OCI-LY7 (cell line): ENCODE measurements at places on chromosomes 1 and 21.
A peak's percentile ranks its signal among the peaks of the same experiment; 100 is the strongest.

GRCh38 chr1:115029526-115029925, at the start of gene TSHB:
TSS of gene TSHB (plus strand) at chr1:115029826. CDS start at chr1:115033363, 3,537 bp downstream.
- no peak for DNase-seq

- no peak for DNase-seq
These were observed 36.2 kb downstream of the UTP25 start for GRCh38 chr1:209863766-209864485.

DNA sequence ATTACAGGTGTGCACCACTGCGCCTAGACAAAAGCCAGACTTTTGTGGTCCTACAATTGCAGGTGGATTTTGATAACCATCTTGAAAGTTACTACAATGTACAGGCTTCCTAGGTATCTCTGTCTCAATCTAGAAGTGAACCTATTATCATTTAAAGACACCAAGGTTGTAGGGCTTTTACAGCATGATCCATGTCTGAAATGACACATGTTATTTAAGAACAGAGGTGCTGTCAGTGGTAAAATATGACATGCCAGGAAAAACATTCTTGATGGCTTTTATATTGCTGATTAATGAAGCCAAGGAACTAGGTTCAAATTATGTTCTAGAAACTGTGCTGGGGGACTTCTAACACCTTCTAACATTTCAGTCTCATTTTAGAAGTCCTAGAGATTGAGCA, 253.1 kb downstream of the SDCCAG8 start:
- DNase-seq: no peak

GRCh38 chr1:94925004-94925403, 1.9 kb downstream of the CNN3 start:
- no peak for DNase-seq

DNA sequence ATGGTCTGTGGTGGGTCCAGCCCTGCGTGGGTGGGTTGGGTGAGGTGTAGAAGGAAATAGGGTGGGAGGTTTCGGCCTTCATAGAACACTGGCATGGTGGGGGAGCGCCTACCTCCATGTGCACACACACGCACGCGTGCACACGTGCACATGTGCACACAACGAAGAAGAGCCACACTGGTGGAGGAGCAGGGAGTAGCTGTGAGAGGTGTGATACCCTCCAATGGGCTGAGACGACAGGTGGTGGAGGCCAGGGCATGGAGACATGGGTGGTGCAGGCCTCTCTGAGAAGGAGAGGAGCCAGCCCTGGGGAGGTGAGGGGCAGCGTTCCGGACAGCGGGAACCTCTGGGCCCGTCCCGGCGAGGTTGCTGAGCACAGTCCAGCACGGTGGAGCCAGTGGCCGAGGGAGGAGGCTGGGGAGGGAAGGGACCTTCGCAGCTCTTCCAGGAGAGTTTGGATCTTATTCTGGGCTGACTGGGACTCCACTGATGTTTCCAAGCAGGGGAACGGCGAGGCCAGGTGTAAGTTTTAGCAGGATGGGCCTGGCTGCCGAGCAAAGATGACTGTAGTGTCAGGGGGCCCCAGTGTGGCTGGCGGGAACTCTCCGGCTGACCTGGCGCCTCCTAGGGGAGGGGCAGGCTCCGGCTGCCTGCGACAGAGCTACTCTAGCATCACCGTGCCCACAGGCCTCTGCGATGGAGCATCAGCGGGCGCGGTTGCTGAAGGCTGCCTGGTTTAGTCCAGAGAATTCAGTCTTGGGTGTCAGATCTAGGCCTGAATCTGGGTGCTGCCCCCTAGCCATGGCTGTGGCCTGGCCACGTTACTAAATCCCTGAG, 107.2 kb downstream of the ARHGEF10L start:
- DNase-seq: no peak

DNA sequence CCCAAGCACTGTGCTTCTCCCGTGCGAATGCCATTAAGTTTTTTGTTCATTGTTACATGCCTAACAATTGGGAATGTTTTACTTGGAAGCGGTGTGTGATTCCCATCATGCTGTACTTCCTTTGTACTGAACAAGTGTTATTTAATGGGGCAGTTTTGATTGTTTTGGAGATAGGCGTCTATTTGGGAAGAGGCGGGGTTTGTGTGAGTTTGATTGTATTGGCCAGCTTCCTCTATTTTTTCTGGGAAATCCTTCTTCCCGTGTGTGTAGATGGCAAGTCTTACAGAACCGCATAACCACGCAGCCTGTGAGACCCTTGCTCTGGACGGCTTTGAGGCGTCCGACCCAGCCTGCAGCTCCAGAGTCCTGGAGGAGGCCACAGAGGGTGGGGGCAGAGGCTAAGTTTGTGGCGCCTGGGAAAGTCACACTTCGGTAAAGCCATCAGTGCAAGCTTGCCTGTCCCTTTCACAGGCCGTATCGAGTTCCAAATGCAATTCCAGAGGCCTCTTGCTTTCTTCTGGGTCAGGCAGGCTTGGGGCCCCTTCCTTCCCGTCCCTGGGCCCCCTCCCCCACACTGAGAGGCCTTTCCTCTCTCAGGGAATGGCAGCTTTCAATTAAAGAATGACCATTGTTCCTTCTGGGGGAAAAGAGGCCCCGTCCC, 210.3 kb downstream of the TOMM20 start:
- no peak for DNase-seq

- peak; percentile 79 for DNase-seq
These were observed 17.7 kb downstream of the NMNAT1 start for GRCh38 chr1:9960706-9961562.

DNA sequence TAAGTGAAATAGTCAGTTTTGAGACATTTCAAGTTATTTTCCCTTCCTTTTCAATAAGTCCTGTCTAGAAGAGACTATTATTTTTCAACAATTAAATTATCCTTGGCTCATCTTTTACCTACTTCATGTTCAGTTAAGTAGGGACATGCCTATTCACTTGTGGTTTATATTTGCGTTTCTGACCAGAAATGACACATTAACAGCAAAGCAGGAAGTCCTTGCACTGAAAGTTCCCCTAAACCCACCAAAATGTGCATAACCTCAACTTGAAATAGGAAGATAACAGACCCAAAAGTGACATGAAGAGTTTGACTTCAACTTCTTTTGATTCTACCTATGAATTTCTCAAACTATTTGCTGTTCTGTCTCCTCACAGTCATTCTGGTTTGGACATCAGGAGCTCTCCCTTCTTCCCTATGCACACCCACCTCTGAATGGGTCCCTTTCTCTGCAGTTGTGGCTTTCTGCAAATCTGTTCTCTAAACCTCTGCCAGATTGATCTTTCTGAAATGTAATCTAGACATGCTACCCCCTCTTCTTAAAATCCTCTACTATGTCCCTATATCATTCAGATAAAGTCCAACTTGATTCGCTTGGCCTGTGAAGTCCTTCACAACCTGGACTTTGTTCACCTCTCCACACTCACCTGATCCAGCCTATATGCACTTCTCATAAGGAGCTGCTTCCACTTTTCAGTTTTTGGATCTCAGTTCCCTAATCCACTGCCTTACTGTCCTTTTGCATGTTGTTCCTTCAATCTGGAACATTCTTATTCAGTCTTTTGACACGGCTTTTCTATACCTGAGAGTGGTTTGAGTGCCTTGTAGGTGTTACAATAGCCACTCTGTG, 661.5 kb upstream of the ADGRL4 start:
- DNase-seq: peak; percentile 44

DNA sequence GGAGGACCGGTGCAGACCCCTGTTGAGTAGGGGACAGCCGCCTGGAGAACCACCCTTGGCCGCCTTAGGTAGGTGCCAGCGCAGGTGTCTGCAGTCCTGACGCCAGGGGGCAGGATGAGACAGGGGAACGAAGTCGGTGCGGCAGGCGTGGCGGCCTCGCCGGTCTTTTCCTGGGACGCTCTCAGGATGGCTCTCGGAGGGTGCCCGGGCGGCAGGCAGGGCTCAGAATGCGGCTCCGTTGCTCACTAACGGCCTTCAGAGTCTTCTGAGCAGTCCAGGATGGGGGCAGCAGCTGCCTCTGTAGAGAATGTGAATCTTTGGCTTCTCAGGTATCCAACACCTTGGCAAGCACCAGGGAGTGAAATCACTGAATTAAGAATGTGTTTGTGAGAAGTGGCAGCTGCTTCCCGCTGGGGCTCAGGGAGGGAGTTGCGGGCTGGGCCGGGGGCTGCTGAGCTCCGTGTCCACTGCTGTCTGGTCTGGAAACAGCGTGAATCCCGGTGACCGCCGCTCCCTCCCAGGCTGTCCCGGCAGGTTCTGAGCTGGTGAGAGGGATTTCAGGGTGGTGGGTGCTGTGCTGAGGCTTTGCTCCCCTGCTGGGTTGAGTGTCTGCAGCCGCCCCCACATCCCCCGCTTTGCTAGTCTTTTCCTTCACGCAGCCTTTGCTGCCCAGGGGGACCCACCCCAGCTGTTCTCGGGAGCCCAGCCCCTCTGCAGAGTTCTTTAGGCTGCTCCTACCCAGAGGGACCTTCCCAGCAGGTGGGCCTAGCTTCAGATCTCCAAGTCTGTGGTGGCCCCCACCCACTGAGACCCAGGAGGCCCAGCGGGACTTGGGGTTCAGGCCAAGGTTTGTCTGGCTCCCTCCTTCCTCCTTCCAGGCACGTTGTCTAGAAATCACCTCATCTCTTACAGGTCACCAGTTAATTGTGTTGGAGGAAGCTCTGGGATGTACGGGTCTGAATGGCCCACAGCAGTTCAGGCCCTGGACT, 11.1 kb upstream of the C1orf174 start:
- DNase-seq: peak; percentile 92

DNA sequence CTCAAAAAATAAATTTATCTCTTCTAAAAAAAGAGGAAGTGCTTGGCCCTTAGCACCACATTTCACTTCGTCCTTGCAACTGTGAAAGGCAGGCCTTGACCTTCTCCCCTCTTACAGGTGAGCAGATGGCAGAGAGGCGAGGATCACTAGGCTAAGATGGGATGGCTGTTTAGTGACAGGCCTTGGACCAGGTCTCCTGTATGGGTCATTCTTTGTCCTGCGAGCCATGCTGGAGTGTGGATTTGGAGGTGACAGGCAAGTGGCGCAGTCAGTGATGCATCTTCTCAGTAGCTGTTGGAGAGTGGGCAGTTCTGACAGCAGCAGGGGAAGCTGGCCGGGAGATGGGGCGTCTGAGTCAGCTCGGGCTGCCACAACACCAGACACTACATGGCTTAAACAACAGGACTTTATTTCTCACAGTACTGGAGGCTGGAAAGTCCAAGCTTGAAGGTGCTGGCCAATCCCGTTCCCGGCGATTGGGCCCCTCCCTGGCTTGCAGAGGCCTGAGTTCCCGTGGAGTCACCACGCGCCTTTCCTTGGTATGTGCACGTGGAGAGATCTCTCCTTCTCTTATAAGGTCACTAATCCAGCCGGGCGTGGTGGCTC, 16.5 kb downstream of the SLC27A3 start:
- DNase-seq: peak; percentile 47

- DNase-seq: no peak
These were observed 5.0 kb downstream of the C1orf226 start for GRCh38 chr1:162386292-162387225.

DNA sequence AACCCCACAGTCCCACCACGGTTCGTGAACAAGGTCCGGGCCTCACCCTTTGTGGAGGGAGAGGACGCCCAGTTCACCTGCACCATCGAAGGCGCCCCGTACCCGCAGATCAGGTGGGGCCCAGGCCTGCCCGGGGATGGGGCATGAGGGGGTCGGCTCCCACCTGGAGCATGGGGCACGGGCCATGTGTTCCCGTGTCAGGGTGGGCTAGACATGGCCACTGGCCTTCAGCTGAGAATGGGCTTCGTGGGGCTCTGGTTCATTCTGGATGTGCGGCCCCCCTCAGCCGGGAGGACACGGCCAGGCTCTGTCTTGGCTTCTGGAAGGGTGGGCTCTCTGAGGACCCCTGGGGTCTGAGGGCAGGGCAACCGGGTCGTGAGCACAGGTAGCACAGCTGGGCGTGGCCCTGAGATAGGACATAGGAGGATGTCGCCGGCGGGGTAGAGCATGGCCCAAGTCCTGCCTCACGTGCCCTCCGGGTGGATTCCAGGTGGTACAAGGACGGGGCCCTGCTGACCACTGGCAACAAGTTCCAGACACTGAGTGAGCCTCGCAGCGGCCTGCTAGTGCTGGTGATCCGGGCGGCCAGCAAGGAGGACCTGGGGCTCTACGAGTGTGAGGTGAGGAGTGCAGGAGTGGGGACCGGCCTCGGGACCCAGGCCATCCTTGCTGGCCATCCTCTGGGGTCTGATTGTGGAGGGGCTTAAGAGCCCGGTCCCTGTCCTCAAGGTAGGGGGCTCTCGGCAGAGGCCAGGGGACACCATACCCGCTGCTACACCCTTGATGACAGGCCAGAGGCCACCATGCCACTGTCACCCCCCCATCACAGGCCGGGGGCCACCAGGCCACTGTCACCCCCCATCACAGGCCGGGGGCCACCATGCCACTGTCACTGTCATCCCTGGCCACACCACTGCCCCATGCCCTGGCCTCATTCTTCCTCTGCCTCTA, 55.5 kb downstream of the TRIM11 start:
- no peak for DNase-seq

DNA sequence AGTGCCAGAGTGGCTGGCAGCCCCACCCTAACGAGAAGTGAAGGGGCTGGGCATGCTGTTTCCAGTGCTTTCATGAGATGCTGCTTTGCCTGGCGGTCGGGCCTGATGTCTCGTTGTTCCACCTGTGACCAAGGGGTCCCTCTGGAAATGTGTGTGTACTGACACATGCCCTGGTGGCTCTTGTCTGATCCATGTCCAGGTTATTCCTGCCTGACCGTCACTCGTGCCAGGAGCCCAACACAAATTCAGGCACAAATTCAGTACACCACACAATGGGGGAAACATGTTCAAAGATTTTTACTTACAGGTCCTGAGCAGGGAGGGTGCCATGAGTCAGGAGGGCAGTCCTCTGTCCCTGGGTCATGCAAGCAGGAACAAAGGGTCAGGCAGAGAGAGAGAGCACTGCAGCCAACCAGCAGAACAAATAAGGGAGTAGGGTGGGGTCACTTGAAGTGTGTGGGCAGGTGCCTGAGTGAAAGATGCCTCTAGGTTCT, 76.3 kb downstream of the ADARB1 start:
- no peak for DNase-seq

GRCh38 chr1:31354283-31354682, 18.6 kb downstream of the FABP3 start:
- no peak for DNase-seq

DNA sequence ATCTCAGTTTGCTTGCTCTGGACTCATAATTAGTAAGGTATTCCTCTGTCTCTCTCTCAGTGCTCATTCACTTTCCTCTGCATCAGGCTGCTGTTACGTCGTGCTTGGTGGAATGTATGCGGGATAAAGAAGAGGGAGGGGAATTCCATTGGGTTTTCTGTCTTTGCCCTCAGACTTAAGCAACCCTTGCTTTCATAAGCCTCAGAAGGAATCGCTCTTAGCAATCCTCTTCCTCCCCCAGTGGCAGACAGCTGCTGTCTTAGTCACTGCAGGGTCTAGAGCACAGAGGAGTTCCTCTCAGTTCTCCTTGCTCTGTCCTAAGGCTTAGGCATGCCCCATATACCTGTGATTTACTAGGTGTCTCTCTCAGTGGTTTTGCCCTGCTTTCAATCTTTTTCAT, 19.1 kb upstream of the NTMT2 start:
- no peak for DNase-seq
